ENCODE measurements at places on chromosomes 12 and 14.

- no peak for DNase-seq
Observed at GRCh38 chr14:42535397-42535796, 928.7 kb downstream of the LRFN5 start.

GRCh38 chr12:107873223-107873622, 98.7 kb downstream of the ASCL4 start:
- DNase-seq = no peak

GRCh38 chr12:95547522-95548055, 3.7 kb downstream of the USP44 start:
- no peak for DNase-seq

DNA sequence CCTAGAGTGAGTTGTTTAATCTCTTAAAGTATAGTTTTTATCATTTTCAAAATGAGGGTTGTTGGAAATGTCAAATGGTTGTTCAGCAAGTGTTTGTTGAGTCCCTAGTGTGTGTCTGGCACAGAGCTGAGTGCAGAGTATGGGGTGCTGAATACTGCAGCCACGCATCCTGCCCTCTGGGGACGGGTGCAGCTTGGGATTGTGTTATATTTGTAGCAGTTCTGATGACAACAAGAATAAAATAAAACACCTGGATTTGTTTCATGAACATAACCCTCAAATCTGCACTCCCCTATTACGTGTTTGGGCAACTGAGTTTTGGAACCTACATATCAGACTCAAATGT, 127.9 kb downstream of the CACNA1C start:
- DNase-seq = no peak

DNA sequence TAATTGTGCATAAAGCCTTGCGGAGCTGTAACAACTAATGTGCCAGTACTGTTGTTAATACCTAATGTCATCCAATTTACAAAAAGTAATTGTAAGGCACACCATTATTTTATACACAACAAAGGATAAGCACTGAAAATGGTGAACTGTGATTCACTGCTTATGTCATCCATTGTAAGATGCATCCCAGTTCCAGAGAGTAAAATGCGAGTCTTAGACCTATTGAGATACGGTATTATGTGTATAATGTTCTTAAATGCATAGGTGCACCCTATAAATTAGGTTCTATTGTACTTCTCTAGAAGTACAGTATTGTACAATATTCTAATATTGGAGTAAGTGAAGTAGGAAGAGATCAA, 406 bp downstream of the PARP2 start:
- no peak for DNase-seq

DNA sequence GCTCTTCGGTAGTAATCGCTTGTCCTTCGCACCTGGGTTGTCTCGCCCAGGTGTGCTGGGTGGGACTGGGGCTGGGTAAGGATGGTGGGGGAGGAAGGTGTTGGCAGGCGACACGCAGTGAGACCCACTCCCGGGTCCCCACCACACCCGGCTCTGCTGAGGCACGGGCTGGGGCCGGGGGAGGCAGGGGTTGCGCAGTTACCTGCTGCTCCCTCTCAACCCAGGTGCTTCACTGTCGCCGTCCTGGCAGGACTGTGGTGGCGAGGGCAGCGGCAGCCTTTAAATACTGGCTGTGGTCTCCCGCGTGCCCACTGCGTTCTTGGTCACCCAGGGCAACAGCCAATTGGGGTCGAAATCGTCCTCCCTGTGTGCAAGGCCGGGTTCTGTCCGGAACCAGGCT, at the start of gene CCER1:
Gene CCER1 (minus strand): TSS at position 256 of the 400 bp plus-strand sequence. CDS start 434 bp downstream, outside the sequence.
- DNase-seq = no peak

GRCh38 chr12:90044069-90044468, 335.4 kb upstream of the ATP2B1 start:
- no peak for DNase-seq

GRCh38 chr14:93954900-93955849, 21.2 kb downstream of the ASB2 start:
- DNase-seq = no peak

DNA sequence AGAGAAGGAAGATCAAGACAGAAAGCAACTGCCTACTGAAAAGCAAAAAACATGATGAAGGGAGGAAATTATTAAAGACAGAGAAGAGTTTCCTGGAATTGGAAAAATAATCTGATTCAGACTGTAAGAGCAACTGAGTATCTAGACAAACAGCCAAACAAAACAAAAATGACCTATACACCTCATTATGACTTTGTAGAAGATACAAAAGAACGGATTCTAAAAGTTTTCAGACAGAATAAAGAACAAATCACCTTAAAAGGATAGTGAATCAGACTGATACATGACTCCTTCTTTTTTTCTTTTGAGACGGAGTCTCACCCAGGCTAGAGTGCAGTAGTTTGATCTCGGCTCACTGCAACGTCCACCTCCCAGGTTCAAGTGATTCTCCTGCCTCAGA, 10.4 kb downstream of the OSBPL8 start:
- no peak for DNase-seq

- DNase-seq = no peak
Observed at GRCh38 chr12:113227686-113228391, 6.6 kb downstream of the TPCN1 start.

DNA sequence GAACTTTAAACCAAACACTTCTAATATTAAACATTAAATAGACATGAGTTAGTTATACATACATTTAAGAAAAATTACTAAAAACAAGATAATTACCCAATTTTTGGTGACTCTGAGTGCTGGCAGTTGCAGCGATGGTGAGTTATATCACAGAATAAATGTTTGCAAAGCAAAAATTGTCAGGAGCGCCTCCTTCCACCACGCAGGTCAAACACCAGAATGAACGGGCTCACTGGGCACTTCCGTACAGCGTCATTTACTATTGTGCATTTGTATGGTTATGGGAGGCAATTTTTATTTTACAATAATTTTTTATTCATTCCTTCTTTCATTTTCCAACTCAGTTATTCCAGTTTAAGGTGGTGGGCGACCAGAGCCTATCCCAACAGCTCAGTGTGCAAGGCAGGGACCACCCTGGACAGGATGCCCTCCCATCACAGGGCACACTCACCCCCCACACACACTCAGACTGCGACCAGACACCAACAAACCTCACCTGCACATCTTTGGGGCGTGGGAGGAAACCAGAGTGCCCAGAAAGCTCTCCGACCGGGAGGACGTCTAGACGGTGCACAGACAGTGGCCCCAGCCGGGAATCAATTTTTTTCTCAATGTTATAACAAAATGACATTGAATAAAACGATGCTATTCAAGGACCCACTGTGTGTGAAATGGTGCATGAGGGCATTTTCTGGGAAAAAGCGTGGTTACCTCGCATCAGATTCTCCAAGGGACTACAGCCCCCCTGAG, 67.2 kb downstream of the TESC start:
- DNase-seq = no peak

DNA sequence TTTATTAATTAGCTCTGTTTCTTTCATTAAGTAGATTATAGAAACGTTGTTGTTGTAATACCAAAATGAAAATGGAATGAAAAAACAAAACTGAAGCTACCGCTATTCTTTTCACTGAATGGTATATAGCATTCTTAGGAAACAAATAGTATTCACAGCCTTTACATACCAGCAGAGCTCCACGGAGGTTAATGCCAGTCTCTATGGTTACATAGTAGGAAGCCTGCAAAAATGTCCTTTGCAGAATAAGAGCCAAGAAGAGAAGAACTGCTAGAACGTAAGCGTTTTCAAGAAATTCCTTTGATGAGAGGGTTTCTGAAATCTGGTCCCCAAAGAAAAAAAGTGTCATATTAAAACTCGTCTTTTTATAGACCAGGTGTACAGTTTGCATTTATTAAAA, 30.6 kb downstream of the ABCC9 start:
- DNase-seq = no peak

GRCh38 chr12:81976661-81977060, 217.5 kb upstream of the PPFIA2 start:
- no peak for DNase-seq

DNA sequence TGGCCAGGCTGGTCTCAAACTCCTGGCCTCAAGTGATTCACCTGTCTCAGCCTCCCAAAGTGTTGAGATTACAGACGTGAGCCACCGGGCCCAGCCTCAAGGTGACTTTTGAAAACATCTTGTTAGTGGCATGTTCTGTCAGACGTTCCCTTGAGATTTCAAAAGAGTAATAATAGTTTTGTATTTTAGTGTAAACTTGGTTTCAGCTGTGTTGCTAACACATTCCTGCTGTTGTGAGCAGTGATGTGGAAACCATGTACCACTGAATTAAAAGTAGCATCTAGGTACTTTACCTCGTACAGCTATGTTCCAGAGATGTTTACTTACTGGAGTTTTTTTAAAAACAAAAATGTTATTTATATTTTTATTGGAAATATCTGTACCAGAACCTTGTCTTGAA, 111.3 kb downstream of the AEBP2 start:
- no peak for DNase-seq

DNA sequence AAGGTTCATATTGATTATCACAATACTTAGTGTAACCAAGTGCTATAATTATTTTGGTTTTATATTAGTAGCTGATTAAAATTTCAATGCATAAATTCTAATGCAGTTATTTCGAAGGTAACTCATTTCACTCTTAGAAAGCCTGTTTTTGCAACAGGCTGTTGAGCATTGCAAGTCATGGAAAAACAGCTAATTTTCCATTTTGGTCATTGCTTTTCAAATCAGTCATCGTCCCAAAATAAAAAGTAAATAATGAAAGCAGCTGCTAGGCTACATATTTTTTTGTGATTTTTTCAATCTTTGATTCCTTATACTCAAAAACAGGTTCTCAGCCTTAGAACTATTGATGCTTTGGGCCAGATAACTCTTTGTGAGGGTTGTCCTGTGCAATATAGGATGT, 22.9 kb downstream of the VEZT start:
- DNase-seq = no peak

DNA sequence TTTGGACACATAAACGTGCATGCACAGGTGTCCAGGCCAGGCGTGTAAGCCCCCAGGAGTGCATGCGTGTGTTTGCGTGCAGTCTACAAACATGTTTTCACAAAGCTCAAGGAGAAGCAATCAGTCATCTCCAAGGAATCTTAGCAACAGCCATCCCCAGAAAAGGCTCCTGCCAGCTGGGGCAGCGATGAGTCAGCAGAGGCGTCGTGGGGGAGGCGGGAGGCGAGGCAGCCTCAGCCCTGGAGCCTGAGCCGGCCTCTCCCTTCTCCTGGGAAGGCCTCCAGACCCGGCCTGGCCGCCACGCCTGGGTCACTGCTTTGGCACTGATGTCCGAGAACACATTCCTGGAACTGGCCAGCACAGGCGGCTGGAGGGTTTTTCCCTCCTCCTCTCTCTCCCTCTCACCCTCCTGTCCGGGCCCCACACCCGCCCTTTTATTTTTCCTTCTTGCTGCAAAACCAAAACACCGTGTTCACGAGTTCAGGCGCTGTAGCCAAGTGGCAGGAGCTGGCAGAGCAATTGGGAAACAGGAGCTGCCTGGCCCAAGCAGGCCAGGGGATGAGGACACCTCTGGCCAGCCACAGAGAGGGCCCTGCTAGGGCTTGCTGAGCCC, 92.7 kb downstream of the LRRC74A start:
- peak; percentile 94 for DNase-seq

DNA sequence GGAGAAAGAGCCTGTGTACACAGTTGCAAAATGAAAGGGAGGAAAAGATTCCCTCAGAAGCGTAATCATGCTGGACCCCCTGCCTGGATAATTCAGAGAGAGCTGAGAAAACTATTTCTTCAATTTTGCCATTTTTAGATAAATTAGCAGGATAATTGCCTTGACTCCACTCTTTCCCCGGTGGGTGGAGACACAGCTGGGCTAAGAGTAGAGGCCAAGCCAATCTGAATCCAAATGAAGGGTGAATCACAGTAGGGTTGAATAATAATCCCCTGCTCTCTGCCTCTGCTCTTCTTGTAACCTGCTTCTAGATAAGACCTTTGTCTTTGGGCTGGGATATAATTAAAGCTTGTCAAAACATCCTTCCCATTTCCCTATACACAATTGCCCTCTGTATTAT, 150.1 kb downstream of the CAPZA3 start:
- DNase-seq = no peak

GRCh38 chr12:58367041-58367440, 425.7 kb downstream of the ATP23 start:
- DNase-seq = no peak

DNA sequence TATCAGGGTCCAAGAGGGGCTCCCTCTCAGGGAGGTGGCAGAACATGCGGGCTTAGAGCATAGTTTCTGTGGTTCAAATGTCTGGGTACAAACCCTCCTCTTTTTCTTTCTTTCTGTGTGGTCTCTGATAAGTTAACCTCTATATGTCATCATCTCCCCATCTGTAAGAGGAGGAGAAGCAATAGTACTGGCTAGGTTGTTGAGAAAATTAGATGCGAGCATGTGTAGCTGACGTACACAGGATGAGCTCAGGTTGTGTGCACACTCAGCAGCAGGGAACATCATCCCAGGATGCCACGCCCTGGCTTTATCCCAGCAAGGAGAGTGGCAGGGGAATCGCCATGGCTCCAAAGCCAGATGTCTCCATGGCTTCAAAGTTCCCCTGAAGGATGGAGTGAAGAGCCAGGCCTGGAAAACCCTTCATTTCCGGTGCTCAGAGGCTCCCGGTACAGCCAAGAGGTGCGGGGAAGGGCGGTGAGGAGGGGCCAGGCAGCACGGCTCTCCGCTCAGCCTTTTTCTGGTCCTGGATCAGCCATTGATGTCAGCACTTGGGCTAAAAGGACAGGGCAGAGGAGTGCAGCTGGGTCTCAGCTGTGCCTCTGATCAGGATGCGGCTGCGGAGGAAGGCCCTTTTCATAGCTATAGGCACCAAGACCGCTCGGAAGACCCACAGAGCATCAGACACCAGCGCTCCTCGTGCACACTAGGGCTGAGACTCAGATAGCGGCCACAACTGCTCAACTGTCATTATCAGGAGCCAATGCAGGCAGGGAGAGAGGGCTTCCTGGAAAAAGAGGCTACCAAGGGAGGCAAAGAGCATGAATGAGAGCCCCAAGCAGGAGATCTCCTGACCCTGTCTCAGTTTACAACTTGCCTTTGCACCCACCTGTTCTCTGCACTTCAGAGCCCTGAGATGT, 41.5 kb downstream of the ARL6IP4 start:
- DNase-seq = no peak

DNA sequence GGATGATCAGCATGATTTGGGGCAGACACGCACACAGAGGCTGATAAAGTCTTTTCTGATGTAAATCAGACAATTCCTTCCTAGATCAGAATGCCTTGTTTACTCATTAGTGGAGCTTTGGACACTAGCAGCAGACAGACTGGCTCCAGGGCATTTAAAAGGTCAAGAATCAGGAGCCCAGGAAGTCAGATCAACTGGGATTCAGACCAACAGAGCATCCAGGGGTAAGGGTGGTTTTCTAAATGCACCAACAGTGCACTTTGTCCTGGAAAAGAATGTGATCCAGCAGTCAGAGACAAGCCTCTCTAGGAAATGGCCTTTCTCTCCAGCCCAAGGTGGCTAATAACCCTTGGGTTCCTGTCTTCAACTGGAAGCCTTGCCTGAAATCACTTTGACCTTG, 405.3 kb downstream of the MED13L start:
- DNase-seq = no peak

DNA sequence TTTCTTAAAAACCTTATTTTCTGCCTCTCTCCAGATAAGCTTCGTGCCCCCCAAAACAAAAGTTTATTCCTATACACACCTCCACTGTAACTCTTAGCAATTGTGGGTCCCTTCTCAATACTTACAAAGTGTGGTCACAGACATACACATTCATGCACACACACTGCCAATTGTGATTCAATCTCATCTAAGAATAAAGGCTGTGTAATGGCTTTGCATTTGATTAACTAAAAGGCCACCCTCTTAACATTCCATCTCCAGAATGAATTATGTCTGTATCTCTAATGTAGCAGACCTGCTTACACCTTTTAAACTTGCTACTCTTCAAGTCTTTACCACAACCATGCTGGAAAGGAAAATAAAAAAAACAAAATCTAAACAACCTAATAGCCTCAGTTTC, 49.5 kb downstream of the MYF5 start:
- DNase-seq = no peak

GRCh38 chr12:5438671-5439200, 6.8 kb downstream of the NTF3 start:
- DNase-seq = no peak

All from fibroblast of skin of left quadriceps (primary cell).